Activated CD4-positive, alpha-beta T cell treated with anti-CD3 and anti-CD28 coated beads for 36 hours (primary cell): ENCODE measurements at places on chromosomes 3 and 15. TPM values are rescaled to one million over a fixed set of nuclear protein-coding genes. Genes with fewer than 3 reads are reported as not detected.

CD276 gene
- 2.6 TPM for total RNA-seq

UROC1 gene
- total RNA-seq = not detected

DZIP1L gene
- not detected for total RNA-seq

SLC12A8 gene
- total RNA-seq = 0.39 TPM

MED12L gene
- total RNA-seq = 2.4 TPM

- no peak for DNase-seq
Observed at GRCh38 chr3:114743746-114744485, 403.2 kb downstream of the ZBTB20 start.

- DNase-seq = no peak
Observed at GRCh38 chr3:192928720-192929119, 11.1 kb upstream of the MB21D2 start.

DNA sequence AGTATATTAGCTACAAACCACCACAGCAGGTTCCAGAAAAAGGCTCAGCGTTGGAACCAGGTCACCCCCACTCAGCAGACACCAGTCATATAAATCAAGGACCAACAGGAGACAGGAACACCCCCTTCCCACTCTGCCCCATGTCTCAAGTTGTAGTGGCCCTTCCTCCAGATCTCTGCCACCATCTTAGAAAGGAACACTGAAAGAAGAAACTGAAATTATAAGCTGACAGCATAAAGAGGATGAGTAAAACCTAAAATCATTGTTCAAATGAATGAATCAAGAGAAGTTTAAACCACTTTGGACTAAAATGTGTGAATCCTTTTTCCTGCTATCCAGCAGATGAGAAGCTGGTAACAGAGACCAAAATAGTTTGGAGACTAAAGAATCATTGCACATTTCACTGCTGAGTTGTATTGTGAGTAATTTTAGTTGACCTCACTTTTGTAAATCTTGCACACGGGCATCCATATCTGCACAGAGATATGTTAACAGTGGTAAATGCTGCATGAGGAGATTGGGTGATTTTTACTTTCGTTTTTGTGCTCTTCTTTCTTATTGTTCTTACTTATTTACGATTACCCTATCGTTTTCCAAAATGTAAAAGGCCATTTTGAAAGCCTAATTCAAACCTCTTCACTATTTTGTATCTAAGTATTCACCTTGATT, 19.8 kb downstream of the CCR3 start:
- DNase-seq = no peak

GRCh38 chr3:39125841-39126500, 18.5 kb downstream of the TTC21A start:
- DNase-seq = no peak

- no peak for DNase-seq
Observed at GRCh38 chr3:54213907-54214306, 91.6 kb downstream of the CACNA2D3 start.

GRCh38 chr3:170712336-170712735, 126.5 kb upstream of the SLC7A14 start:
- DNase-seq = no peak

GRCh38 chr3:36482256-36482655, 102.0 kb downstream of the STAC start:
- no peak for DNase-seq

DNA sequence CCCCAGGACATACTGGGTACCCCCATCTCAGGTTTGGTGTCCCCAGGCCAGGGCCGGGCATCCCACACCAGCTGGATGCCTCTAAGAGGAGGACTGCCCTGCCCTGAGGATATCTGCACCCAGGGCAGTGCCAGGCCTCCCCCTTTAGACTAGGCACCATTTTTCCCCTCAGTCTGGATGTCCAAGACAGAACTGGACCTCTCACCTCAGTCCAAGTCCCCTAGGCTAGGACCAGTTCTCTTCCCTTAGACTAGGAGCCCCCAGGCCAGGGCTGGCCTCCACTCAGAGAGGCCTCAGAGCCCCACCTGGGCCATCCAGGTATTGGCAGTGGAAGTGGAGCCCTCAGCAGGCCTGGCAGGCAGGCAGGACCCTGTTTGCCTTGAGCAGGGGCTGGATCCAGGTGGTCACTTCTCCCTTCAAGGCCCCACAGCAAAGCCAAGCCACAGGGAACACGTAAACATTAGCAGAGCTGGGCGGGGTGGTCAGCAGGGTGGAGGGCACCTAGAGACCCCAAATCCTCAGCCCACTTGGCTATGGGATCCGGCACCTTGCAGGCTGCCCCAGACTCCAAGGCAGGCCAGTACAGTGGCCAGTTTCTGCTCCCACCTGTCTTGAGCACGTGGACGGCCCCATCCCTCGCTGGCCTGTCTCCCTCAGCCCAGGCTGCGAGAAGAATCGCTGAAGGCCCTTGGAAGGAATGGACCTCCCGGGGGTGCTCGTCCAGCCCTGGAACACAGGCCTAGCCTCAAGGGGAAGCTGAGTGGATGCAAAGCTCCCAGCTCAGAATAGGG, 28.3 kb downstream of the PTH1R start:
- no peak for DNase-seq

GRCh38 chr15:42772144-42772543, 35.2 kb upstream of the CDAN1 start:
- no peak for DNase-seq

DNA sequence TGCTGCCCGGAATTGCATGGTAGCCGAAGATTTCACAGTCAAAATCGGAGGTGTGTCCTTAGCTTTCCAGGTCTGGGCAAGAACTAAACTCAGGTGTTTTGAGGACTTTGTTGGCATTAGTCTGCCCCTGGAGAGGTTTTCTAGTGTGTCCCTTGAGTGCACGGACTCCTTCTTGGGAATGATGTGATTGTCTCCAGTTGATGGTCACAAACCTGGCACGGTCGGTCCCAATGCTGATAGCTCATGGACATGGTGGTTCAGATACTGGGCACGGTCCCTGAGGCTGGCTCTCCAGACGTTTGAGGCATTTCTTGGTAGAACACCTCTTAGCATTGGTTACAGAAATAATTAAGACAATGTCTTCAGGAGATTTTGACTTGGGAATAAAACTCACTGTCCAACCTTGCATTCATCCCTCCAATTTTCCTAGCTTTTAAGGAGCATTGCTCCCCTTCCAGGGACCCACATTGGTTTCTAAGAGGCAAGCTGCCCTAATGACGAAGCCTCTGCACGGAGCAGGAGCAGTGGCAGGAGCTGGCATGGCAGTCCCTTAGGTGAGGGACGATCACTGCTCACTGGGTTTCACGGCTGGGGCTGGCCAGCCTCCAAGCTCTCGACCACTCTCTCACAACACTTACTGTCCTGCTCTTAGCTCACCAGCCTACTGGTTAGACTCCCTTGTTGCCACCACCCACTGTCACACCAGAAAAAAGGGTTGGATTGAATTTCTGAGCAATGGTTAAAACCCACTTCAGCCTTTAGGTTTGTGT, 68.1 kb downstream of the PGPEP1L start:
- no peak for DNase-seq

- DNase-seq = no peak
Observed at GRCh38 chr3:131730581-131730980, 227.8 kb upstream of the MRPL3 start.
